ENCODE measurements at places on chromosomes 6 and 20.
A peak's percentile ranks its signal among the peaks of the same experiment; 100 is the strongest.

- no peak for DNase-seq
Observed at GRCh38 chr20:1774479-1774878, 116.9 kb upstream of the SIRPG start.

- no peak for DNase-seq
Observed at GRCh38 chr6:91672201-91672600, 1085.3 kb upstream of the MAP3K7 start.

- peak; percentile 95 for DNase-seq
Observed at GRCh38 chr6:137728386-137729349, 138.4 kb upstream of the TNFAIP3 start.

GRCh38 chr6:35016502-35017321 lies 124.4 kb downstream of the TCP11 start:
- no peak for DNase-seq

GRCh38 chr6:128062882-128063603 lies 162.2 kb upstream of the THEMIS start:
- no peak for DNase-seq

GRCh38 chr6:25266456-25267100 lies 12.6 kb upstream of the CARMIL1 start:
- DNase-seq, result no peak

- DNase-seq, result no peak
Observed at GRCh38 chr6:161336479-161336878, 62.6 kb upstream of the AGPAT4 start.

DNA sequence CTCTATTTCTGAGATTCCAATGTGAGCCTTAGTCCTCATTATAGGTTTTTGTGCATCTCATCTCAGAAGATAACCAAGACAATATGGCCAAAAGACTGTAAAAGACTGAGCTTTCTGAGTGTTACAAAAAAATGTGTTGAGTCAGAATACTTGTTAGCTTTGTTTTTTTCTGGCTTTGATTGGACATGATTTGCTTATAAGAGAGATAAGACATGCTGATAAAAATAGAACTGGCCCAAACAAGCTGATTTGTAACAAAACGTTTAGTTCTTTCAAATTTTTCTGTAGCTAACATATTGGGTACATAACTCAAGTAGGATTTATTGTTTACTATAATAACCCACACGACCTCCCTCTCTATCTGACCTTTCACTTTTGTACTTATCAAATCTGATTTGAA lies 32.9 kb downstream of the FILIP1 start:
- DNase-seq, result peak; percentile 46
